CD4-positive, alpha-beta T cell treated with Interleukin-6 at 100 ng/mL for 8 hours (primary cell): ENCODE measurements at places on chromosomes 2 and 18.
A peak's percentile ranks its signal among the peaks of the same experiment; 100 is the strongest.

DNA sequence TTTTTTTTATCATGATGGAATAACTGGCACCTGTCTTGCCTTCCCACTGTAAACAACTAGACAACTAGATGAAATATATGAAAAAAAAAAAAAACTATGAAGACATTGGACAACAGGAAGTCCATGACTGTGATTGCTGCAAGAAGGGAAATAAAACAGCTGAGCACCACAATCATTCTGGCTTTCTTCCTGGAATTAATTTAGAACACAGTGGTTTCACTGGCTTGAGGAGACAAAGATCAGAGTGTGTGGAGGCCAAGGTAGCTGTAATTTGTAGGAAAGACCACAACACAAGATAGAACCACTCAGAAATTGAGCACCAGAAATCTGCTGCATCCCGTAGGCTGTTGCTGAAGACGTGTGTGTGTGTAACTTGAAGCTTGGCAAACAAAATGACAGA lies 121.1 kb upstream of the PID1 start:
- DNase-seq: no peak

DNA sequence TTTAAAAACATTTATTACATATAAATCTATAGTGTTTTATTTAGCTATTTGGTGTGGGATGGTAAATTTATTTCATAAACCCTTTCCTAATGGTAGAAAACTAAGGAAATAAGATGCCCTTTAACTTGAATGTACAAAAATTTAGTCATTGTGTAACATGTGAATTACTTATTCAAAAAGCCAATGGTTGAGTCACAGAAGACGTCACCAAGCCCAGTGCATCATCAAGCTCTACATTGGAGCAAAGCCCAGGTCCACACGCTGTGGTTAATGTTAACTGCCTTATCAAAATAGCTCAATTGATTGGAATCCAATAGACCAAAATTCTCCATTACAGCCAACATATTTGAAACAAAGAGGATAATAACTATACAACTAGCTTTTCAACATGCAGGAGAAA lies 145.5 kb upstream of the LYPD1 start:
- no peak for DNase-seq

- peak; percentile 77 for DNase-seq
Observed at GRCh38 chr2:8488001-8488738, 193.7 kb upstream of the ID2 start.

DNA sequence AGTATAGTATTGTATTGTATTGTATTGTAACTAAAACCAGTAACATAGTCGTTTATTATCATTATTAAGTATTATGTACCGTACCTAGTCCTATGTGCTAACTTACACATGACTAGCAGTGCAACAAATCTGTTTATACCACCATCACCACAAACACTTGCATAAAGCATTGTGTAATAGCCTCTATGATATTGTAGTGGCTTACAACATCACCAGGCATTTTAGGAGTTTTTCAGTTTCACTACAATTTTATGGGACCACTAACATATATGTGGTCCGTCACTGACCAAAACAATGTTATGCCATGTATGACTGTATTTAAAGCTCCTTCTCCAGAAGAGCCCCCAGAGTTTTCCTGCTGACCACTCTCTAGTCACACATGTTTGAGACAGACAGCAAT lies 306.2 kb downstream of the SETBP1 start:
- no peak for DNase-seq

DNA sequence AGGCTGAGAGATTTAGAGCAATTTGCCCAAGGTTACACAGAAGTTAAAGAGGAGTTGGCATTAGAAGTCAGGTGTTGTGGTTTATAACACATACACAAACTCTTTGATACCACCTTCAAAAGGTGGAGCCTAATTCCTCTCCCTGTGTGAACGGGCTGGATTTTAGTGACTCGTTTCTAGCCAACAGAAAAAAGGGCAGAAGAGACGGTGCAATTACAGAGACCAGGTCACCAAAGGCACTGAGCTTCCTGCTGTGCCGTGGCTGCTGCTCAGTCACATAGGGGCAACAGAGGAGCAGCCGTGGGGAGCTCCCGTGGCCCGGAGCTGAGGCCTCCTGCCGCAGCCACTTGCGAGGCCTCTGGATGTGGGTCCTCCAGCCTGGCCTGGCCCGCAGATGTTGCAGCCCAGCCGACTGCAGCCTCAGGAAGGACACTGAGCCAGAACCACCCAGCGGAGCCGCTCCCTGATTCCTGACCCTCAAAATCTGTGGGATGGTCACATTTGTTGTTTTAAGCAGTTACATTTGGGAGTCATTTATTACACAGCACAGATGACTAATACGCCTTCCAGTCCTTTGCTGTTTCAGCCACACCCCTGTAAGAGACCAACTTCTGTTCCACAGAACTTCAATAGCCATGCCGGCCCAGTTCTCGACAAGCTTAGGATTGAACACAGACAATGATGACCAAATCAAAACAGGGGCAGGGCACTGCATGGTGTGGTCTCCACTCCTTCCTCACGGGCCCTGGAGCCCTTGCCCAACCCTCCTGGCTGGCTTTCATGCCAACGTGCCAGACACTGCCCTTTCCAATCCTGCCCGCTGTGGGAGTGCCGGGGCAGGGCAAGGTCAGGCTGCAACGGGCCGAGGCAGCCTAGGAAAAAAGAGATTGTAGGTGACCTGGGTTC lies 17.1 kb downstream of the EDAR start:
- DNase-seq: no peak

GRCh38 chr2:181787310-181788048 lies 104.1 kb upstream of the ITPRID2 start:
- no peak for DNase-seq

GRCh38 chr18:3051718-3052410 lies 38.9 kb upstream of the LPIN2 start:
- no peak for DNase-seq

GRCh38 chr2:32264422-32265105 lies at the start of gene NLRC4:
TSS of gene NLRC4 (minus strand) at chr2:32264886. CDS start at chr2:32256775, 8,111 bp downstream.
- DNase-seq: no peak

- DNase-seq: no peak
Observed at GRCh38 chr2:134647607-134648256, 71.1 kb downstream of the TMEM163 start.

GRCh38 chr2:63434024-63435001 lies 154.0 kb downstream of the WDPCP start:
- DNase-seq: no peak

GRCh38 chr18:60163622-60164021 lies 209.0 kb downstream of the MC4R start:
- DNase-seq: no peak

- DNase-seq: no peak
Observed at GRCh38 chr18:72128649-72129048, 415.5 kb downstream of the CBLN2 start.
